ENCODE measurements at places on chromosomes 1 and 21. TPM values are rescaled to one million over a fixed set of nuclear protein-coding genes. Genes with fewer than 3 reads are reported as not detected.

ISG20L2 gene
- total RNA-seq, result 6.5 TPM

PLA2G4A gene
- total RNA-seq, result 49.9 TPM

CYB561D1 gene
- 5.8 TPM for total RNA-seq

RSPO1 gene
- under 0.01 TPM for total RNA-seq

LY9 gene
- total RNA-seq, result not detected

OR6N1 gene
- not detected for total RNA-seq

LIPI gene
- total RNA-seq, result not detected

KCNK2 gene
- 5.1 TPM for total RNA-seq

SIK1 gene
- total RNA-seq, result 0.58 TPM

CASQ2 gene
- total RNA-seq, result under 0.01 TPM

SLC44A3 gene
- total RNA-seq, result 0.38 TPM

Data from regular cardiac myocyte (primary cell).